Activated CD8-positive, alpha-beta memory T cell treated with anti-CD3 and anti-CD28 coated beads, Interleukin-2, amount 10 ng/mL, durations not matched to agents 7 days and 5 days (primary cell): ENCODE measurements at places on chromosomes 16 and 17. TPM values are rescaled to one million over a fixed set of nuclear protein-coding genes. Genes with fewer than 3 reads are reported as not detected.

DNA sequence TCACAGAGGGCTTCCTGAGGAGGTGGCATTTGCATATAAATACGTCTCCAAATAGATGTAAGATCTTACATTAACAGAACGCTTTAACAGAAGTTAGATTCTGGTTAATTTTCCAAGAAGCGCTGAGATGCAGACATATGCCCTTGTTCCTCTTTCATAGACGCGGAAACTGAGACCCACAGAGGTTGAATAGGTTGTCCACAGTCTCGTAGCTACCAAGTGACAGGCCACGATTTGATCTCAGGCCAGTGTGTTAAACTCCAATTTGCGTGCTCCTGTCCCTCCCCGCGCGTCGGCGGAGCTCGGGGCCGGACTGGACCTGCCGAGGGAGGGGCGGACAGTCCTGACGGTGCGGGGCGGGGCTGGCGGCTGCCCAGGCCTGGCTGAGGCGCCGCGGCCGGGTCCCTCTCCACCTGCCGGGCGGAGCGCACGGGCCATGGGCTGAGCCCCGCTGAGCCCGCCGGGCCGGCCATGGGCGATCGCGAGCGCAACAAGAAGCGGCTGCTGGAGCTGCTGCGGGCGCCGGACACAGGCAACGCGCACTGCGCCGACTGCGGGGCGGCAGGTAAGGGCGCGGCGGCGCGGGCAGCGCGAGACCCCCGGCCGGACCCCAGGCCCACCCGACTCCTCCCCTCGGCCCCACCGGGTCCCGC lies at the start of gene ADAP2:
ADAP2 (plus strand) TSS at position 402 of the 653 bp plus-strand sequence; CDS start at position 472, 70 bp downstream.
- DNase-seq: no peak
- H3K27ac ChIP-seq: no peak within 1 kb of the TSS
- H3K4me1 ChIP-seq: peaks cover 8% of the 10 kb centered on the region

GRCh38 chr16:58843675-58844074 lies 109.6 kb upstream of the GOT2 start:
- no peak overlapping the region for H3K4me3 ChIP-seq
- H3K27me3 ChIP-seq: no peaks in the 10 kb centered on the region
- H3K4me1 ChIP-seq: no peaks in the 10 kb centered on the region
- H3K36me3 ChIP-seq: no peaks in the 10 kb centered on the region
- no peak for DNase-seq

The SLC5A2 gene
- total RNA-seq: not detected

DNA sequence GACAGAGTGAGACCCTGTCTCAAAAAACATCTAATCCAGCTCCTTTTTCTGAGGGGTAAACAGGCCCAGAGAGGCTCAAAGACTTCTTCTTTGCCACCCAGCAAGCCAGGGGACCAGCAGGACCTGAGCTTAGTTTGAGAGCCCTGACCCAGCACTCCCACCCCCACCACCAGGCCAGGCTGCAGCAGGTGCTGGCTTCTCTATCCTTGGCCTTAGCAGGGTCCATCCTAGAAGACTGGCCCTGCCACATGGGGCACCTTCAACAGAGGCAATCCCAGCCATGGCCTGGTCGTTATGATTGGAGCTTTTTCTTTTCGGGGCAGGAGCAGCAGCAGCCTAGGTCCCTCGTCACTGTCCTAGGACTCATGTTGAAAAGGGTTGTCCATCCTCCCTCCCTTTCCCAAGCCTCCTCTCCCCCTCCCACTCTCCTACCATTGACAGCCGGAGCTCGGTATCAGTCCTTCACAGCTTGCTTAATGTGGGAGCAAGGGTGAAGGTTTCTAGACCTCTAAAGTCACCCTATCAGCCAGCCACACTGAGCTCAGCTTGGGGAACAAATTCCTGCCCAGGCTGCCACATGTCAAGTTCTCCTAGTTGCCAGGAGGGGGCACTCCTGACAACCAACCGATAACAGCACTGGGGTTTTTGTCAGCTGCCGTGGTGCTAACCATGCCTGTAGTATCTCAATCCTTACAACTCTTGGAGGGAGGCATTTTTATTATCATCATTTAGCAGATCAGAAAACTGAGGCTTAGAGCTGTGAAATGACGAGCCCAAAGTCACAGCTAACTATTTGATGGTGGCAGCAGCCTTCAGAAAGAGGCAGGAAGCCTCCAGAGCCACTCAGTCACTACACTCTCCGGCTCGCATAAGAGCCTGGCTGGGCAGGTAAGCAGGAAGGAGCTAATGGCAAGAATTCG lies 11.2 kb downstream of the MRPL27 start:
- no peak overlapping the region for H3K4me3 ChIP-seq
- H3K27ac ChIP-seq: peak overlapping the region; percentile 73
- H3K36me3 ChIP-seq: peaks cover 4% of the 10 kb centered on the region
- H3K4me1 ChIP-seq: peaks cover 18% of the 10 kb centered on the region
- DNase-seq: peak; percentile 77

The CD300C gene
- total RNA-seq: 1.5 TPM

The VTN gene
- 0.26 TPM for total RNA-seq

GRCh38 chr16:30546115-30546514 lies 11.5 kb upstream of the ZNF747 start:
- no peak for DNase-seq
- no peaks in the 10 kb centered on the region for H3K27me3 ChIP-seq

DNA sequence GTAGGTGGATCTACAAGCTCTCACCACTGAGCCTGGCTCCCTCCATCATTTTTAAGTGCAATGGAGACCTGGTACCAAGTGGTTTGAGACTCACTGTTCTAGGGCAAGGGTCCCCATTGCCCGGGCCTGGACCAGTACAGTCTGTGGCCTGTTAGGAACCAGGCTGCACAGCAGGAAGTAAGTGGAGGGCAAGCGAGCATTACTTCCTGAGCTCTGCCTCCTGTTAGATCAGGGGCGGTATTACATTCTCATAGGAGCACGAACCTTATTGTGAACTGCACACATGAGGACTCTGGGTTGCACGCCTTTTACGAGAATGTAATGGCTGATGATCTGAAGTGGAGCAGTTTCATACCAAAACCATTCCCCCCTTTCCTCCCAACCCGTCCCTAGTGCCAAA lies 6.8 kb upstream of the ZNF594 start:
- H3K4me1 ChIP-seq: no peaks in the 10 kb centered on the region
- H3K4me3 ChIP-seq: no peak overlapping the region
- H3K36me3 ChIP-seq: no peaks in the 10 kb centered on the region
- H3K27ac ChIP-seq: no peak overlapping the region
- H3K27me3 ChIP-seq: no peaks in the 10 kb centered on the region

The STH gene
- not detected for total RNA-seq

- DNase-seq: no peak
- peaks cover 17% of the 10 kb centered on the region for H3K4me1 ChIP-seq
- H3K4me3 ChIP-seq: no peak overlapping the region
- no peak overlapping the region for H3K27ac ChIP-seq
- H3K27me3 ChIP-seq: no peaks in the 10 kb centered on the region
These were observed 639.1 kb downstream of the MAF start for GRCh38 chr16:78961464-78961863.

DNA sequence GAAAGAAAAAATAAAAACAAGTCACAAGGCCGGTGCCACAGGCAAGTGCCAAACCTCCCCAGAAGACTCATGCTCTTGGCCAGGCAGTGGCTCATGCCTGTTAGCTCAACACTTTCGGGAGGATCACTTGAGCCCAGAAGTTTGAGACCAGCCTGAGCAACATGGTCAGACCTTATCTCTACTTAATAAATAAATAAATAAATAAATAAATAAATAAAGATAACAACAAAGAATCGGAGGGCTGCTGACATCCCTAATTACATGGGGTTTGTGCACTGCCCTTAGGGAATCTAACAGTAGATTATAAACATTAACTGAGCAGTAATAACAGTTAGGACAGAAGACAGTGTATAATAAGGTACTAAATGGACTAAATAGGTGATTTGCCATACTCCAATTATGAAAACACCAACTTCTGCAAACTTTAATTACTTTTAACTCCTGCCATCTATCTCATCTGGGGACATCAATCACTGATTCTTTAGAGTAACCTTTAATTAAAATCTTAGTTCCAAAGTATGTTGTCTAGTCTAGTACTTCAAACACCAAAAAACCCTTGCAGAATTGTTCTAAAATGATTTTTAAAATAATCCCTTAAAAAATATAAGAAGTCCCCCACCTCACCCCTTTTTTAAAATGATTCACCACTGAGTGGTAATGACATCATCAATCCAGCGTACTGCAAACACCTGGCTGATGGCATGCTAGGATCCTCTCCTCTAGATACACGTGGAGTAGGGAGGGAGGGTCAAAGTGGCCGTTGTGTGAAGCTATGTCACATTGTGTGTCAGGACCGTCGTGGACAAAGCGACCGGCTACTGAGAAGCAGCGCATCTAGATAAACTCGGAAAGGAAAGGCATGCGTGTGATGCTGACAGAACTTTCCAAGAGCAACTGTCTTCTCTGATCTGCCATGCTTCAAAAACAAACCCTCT lies 28.5 kb downstream of the CYTH1 start:
- peaks cover 83% of the 10 kb centered on the region for H3K4me1 ChIP-seq
- peaks cover 10% of the 10 kb centered on the region for H3K36me3 ChIP-seq
- DNase-seq: no peak
- no peaks in the 10 kb centered on the region for H3K27me3 ChIP-seq
- H3K4me3 ChIP-seq: no peak overlapping the region

The MT1A gene
- 0.91 TPM for total RNA-seq

DNA sequence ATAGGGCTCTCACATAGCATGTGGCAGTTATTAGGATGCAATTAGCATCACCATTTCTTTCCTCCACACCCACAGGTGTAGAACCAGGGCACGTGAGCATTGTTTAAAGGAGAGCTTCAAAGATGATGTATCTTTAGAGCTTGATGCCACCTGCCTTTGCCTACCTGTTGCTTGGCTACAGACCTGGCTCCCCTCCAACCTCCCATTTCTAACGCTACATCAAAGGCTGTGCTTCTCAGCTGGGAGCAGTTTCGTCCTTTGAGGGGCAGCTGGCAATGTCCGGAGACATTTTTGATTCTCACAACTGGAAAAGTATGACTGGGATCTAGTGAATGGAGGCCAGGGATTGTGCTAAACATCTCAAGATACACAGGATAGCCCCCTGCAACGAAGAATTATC lies 78.5 kb upstream of the CLEC3A start:
- no peak for DNase-seq
- no peaks in the 10 kb centered on the region for H3K4me1 ChIP-seq
- no peak overlapping the region for H3K4me3 ChIP-seq
- H3K27me3 ChIP-seq: peaks cover under 1% of the 10 kb centered on the region
- H3K36me3 ChIP-seq: no peaks in the 10 kb centered on the region
- H3K27ac ChIP-seq: no peak overlapping the region

The HSD11B2 gene
- total RNA-seq: not detected
